Activated T-helper 9 cell treated with anti-CD3 and anti-CD28 coated beads, Interleukin-2, amount 50 U/mL, for 16 hours (primary cell): ENCODE measurements at places on chromosomes 11 and 22.

- DNase-seq, result no peak
These were observed 57.4 kb downstream of the BCL2L13 start for GRCh38 chr22:17695986-17696385.

- no peak for DNase-seq
These were observed 435.1 kb upstream of the CCDC90B start for GRCh38 chr11:83721263-83721662.

DNA sequence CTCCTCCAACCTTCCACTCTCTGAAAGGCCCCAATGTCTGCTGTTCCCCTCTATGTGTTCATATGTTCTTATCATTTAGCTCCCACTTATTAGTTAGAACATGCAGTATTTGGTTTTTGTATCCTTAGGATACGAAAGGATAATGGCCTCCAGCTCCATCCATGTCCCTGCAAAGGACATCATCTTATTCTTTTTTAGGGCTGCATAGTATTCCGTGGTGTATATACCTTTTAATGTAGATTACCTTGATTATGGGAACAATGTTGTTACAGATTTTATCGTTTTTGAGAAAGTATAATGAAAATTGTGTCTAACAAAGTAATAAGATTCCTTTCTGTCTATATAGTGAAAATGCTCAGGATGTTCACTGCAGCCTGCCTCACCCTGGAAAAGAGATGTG lies 16.0 kb upstream of the CAVIN3 start:
- no peak for DNase-seq

DNA sequence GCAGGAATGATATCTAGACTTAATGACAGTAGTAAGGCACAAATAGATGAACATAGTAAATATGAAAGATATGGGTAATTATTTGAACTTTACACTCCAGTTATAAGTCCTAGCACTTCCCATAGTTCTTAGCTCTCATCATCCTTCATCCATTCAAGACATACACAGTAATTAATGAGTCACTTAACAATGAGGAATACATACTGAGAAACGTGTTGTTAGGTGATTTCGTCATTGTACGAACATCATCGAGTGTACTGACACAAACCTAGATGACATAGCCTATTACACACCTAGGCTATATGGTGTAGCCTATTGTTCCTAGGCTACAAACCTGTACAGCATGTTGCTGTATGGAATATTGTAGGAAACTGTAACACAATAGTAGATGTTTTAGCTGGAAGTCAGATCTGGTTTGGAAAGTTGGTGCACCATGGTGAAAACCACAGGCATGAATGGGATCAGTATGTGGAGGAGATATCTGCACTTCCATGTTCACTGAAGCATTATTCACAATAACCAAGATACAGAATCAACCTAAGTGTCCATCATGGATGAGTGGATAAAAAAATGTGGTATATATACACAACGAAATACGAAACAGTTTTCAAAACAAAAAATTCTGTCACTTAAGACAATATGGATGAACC lies 229.9 kb upstream of the PITPNB start:
- no peak for DNase-seq
